ENCODE measurements at places on chromosomes 12 and 14. TPM values are rescaled to one million over a fixed set of nuclear protein-coding genes. Genes with fewer than 3 reads are reported as not detected.

RNASE7 gene
- total RNA-seq: not detected

SLC38A4 gene
- 5.4 TPM for total RNA-seq

TCTN2 gene
- total RNA-seq: 29.0 TPM

EVL gene
- total RNA-seq: 18.7 TPM

TOMM20L gene
- not detected for total RNA-seq

CMKLR1 gene
- total RNA-seq: 121 TPM

CLEC2B gene
- 0.78 TPM for total RNA-seq

STAT2 gene
- 486 TPM for total RNA-seq

LRCOL1 gene
- not detected for total RNA-seq

PLXNC1 gene
- 9.4 TPM for total RNA-seq

P2RX2 gene
- not detected for total RNA-seq

TCL1B gene
- total RNA-seq: not detected

MYH6 gene
- not detected for total RNA-seq

LIN7A gene
- total RNA-seq: 0.13 TPM

SLC16A7 gene
- 61.2 TPM for total RNA-seq

MYF5 gene
- not detected for total RNA-seq

IL25 gene
- total RNA-seq: not detected

RNASE1 gene
- not detected for total RNA-seq

TRHDE gene
- not detected for total RNA-seq

SLC25A47 gene
- total RNA-seq: not detected

HOXC13 gene
- not detected for total RNA-seq
